ENCODE measurements at places on chromosomes 3 and 15.

DNA sequence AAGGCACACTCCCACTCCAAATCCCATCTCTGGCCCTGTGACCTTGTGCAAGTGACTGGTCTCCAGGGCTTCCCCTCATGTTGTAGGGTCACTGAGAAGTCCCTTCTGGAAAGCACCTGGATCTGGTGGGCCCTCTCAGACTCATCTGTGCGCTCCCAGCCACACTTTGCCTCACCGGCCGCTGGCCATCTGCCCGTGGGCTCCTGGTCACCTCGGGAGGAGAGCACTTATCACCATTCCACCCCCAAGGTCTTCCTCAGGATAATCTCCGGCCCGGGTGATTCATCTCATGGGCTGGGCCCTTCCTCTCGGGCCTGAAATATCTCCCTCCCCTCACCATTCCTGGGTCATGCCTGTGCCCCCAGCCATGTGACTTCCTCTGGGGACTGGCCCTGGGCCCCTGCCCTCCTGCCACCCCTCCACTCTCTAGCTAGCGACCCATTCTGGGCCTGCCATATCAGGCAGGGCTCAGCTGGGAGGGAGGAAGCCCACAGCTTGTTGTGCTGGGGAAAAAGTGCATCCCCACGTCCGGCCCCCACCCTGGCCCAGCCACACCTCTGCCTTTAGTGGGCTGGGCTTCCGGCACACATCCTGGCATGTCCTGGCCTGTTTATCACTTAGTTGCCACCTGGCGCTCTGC is 10.6 kb upstream of the WNT7A start:
- ATAC-seq: no peak

DNA sequence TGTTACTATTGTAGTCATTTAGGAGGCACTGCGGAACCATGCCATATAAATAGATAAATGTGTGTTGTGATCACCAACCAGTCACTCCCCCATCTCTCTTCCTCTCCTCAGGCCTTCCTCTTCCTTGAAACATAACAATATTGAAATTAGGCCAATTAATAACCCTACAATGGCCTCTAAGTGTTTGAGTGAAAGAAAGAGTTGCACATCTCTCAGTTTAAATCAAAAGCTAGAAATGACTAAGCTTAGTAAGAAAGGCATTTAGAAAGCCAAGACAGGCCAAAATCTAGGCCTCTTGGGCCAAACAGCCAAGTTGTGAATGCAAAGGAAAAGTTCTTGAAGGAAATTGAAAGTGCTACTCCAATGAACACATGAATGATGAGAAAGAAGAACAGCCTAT is 8.1 kb upstream of the DNASE1L3 start:
- ATAC-seq: no peak

DNA sequence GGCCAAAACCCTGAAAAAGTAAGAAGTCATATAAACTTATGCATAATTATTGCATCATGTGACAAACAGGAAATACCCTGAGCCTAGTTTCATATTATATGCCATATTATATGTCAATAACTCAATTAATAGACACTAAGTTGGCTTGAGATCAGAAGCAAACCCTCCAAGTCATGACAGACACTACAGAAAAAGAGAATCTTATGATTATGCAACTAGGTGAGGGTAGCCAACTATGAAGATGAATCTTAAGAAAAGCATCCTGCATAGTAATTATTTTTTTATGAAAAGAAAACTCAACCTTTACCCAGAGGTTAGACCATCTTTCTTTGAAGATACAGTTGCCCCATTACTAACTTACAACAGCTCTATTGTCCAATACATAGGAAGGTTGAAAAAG is 192.4 kb upstream of the VEPH1 start:
- ATAC-seq: no peak

GRCh38 chr3:185024966-185025365 is 127.9 kb downstream of the C3orf70 start:
- no peak for ATAC-seq

GRCh38 chr3:58351920-58352319 is 19.2 kb downstream of the PXK start:
- ATAC-seq: no peak

GRCh38 chr15:68526269-68526668 is 52.5 kb upstream of the CORO2B start:
- ATAC-seq: peak; percentile 48

GRCh38 chr3:137770066-137770834 is 6.1 kb downstream of the SOX14 start:
- ATAC-seq: no peak

DNA sequence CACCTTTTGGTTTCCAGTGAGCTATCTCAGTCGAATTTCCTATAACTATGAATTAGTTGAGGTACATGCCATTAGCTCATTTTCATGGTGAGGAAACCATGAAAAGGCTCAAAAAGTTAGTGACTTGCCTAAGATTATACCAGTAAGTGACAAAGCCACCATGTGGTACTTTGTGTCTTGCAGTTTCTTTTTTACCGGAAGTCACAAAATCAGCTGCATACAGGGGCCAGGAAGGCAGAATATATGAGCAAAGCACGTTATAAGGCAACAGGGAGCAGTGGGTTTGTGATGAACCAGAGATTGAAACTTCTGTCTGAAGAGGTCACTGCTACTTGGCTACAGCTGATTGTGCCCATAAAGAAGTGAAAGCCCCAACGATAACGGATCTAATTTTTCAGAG is 50.3 kb downstream of the CMTM8 start:
- ATAC-seq: peak; percentile 81

DNA sequence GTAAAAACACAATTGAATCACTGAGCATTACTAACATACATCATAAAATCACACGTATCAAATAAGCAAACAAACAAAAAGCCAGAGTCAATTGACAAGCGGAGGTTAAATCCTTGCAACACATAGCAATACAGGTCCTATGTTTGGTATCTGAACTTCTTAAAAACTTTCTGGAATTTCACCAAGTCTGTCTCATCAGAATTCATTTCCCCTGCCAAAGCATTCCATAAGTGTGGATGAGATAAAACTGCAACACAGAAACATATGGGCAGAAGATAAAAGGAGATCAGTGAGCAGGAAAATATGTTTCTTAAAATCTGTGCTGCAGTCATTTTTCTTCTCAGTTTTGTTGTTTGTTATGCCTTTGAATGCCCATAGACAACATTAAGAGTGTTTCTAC is 1155.5 kb downstream of the TBL1XR1 start:
- ATAC-seq: no peak

GRCh38 chr15:67468416-67468815 is 52.5 kb upstream of the C15orf61 start:
- ATAC-seq: no peak

- ATAC-seq: no peak
Measured at GRCh38 chr15:99944131-99944530, 210.9 kb upstream of the LYSMD4 start.

DNA sequence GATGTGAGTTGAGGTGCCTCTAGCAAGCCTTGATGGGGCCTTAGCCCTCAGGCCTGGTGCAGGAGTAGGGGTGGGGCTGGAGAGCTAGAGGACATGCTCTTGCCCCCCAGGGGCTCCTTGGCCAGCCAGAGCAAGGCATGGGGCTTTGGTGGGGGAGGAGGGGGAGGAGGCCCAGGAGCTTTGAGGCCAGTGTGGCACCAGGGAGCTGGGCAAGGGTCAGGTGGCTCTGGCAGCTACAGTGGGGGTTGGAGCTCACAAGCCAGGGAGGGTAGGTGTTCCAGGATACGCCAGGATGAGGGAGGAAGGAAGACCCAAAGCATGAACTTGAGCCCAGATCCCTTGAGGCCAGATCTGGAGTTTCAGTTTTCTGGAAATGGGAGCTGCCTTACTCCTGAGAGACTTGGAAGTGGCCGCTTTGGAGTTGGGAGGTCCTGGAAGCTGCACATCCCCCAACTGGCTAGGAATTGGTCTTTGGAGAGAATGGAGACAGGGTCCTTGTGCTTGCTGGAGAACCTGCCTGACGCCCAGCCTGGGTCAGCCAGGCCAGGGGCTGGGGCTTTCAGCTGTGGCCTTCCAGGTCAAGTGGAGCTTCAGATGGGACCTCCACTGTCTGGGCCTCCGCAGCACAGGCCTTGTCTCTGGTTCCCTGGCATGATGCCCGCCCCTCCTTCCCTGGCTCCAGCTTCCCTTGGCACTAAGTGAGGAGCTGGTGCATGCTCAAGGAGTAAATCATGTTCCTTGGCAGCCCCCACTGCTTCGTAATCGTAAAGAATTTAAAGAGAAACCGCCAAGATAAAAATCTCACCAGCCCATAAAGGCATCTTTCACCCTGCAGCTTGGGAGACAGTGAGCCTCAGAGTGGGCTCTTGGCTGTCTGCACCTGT is 8.7 kb downstream of the SEMA3F start:
- ATAC-seq: no peak

DNA sequence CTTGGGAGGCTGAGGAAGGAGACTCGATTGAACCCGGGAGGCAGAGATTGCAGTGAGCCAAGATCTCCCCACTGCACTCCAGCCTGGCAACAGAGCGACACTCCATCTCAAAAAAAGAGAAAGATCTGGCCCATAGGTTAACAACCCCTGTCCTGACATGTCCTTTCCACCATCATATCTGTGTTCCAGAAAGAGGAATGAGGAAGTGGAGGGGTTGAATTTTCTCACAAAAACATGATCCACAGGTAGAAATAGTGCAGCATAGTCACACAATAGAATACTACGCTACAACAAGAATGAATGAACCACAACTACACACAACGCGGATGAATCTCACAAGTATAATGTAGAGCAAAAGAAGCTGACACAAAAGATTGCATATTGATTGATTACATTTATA is 4.7 kb upstream of the SLC51B start:
- ATAC-seq: no peak

DNA sequence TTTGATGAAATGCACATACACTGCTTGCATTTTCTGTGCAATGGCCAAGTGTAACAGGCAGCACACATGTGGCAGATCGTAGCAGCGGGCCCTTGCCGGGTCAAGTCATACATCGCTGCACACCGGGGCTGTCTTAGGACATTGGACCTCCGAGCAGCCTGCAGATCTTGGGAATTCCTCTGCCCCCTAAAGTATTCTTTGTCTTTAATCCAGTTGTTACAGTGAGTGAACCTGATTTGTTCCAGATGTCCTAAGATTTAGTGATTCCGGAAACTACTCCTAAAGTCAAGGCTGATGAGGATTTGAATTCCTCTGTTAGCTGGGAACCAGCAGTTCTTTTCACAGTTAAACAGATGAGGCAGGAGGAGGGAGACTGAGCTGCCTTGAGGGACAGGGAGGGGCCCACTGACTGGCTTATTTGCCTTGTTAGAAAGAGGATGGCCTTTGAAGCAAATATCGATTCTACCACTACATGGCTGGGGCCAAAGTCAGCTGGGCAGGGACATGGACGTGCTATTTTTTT is 190.7 kb upstream of the CTDSPL start:
- ATAC-seq: no peak

DNA sequence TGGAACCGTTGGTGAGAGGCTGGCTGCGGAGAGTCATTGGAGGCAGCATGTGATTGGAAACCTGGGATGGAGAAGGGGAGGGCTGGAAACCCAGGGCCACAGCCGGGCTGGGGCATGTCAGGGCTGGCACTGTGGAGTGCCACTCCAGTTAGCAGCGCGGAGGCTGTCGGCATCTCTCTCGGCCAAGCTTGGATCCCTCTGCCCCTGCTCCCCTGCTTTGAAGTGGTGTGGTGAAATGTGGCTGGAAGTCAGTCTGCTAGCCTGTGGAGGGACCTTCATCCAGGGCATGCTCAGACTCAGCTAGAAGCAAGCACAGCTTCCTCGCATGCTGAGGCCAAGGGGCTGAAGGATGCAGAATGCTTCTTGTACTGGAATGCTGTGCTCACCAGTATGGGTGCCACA is 13.5 kb downstream of the SLCO3A1 start:
- ATAC-seq: no peak

GRCh38 chr3:170465955-170466354 is 47.3 kb downstream of the CLDN11 start:
- ATAC-seq: no peak

GRCh38 chr3:50251220-50251619 is 15.2 kb downstream of the GNAI2 start:
- ATAC-seq: peak; percentile 44

DNA sequence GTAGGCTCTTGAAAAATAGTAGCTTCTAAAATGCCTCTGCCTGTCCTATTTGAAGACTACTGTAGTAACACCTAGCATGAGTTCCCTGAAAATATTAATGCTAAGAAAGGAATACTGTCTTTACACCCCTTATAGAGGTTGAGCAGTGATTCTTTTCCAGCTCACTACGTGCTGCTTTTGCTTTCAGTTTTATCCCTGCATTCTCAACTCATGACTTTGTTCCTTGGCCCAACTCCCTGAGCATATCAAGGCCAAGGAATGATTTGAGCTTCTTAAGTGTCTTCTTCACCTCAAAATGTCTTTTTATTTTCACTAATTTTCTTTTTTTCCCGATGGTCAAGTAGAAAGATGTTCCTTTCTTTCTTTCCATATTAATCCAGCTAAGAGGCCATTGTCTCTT is 16.5 kb upstream of the P2RY13 start:
- ATAC-seq: no peak

GRCh38 chr15:67892559-67893377 is 52.9 kb upstream of the RNU6-1 start:
- ATAC-seq: no peak

GRCh38 chr3:107810171-107811071 is 280.4 kb downstream of the CD47 start:
- no peak for ATAC-seq

DNA sequence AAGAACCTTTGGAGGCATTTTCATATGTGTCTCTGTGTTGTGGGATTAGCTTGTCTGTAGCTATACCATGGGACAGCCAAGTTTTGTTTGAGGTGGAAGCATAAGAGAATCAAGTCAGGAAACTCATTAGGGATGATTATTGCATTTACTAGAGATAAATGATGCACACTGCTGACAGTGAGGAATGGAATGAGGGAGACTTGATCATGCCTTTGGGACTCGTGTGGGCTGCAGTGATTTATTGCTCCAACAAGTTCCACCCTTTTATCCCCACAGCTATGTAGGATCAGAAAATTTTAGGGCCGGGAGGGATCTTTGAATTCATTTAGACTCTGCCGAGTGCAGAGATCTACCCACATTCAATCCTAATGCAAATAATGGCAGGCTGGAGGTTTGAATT is 16.3 kb downstream of the ZNF385D start:
- ATAC-seq: no peak
